HT-29 (cell line): ENCODE measurements at places on chromosomes 6 and 20. TPM values are rescaled to one million over a fixed set of nuclear protein-coding genes. Genes with fewer than 3 reads are reported as not detected.

- no peak for DNase-seq
Observed at GRCh38 chr6:166777096-166777630, 150.1 kb upstream of the RPS6KA2 start.

DNA sequence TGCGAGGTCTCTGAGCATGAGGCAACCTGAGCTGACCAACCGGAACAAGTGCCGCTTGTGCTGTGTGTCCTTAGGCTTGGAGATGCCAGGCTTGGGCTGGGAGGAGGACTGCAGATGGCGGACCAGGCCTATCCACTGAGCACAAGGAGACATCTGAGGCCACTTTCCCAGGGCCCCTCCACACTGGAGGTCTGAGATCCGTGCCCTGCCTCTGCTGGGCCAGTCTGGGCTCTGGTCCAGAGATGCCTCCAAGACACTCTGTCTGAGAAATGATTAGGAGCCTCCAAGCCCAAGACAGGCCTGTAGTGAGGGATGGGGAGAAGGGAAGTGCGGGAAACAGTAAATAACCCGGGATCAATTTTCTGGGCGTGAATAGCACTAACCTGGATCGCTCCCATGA, 3.0 kb upstream of the MLN start:
- DNase-seq = no peak

MOXD1 gene
- total RNA-seq = not detected in 2 replicates

MAS1 gene
- not detected in 2 replicates for total RNA-seq

GRCh38 chr20:10481676-10482075, 46.6 kb downstream of the SLX4IP start:
- no peak for DNase-seq

- DNase-seq = no peak
Observed at GRCh38 chr6:16166871-16167608, 38.2 kb downstream of the MYLIP start.

DNA sequence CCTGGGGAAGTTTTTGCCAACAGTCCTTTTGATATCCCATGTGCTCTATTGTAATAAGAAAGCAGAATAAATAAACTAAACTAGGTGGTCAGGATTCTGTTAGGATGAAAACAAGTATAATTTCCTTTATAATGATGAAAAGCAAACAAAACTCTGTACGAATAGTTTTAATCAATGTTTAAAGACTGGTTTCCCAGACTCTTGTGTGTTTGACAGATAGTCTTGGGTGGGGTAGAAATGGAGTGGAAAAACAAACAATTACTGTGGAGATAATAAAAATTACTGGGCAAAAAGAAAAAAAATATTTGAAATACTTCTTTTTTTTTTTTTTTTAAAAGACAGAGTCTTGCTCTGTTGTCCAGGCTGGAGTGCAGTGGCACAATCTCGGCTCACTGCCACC, 152.1 kb upstream of the FLRT3 start:
- DNase-seq = no peak

PABPC1L gene
- 53.4 and 54.6 TPM in 2 replicates for total RNA-seq

- DNase-seq = no peak
Observed at GRCh38 chr6:18584372-18584771, 197.2 kb downstream of the RNF144B start.

DNA sequence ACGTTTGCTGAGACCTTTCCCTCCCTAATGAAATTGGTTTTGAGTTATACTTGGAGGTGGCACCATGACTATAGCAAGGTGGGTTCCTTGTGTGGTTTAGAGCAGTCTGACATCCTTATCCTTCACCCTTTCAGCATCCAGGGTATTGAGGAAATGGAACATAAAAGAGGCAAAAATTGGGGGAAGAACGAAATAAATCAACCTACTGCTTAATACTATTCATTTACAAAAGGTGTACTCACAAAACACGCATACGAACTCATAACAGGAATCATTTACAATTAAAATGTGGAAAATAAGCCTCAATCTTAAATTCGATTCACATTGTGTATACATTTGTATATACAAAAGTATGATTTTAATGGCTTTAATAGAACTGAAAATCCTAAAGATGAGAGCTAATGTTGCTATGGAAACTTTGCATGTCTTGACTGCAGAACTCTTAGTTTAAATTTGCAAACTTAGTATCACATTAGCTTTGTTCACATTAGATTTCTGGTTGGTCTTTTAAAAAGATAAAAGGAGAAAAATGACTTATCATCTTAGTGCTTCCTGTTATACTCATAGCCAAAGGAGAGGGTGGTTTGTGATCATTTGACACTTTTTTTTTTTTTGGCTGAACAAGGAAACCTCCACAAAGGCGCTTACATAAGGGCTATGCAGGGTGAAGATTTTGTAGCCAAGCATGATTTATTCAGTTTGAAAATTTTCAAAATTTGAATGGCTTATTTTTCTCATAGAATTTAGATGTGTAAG, 76.1 kb upstream of the ATXN1 start:
- DNase-seq = no peak

DNA sequence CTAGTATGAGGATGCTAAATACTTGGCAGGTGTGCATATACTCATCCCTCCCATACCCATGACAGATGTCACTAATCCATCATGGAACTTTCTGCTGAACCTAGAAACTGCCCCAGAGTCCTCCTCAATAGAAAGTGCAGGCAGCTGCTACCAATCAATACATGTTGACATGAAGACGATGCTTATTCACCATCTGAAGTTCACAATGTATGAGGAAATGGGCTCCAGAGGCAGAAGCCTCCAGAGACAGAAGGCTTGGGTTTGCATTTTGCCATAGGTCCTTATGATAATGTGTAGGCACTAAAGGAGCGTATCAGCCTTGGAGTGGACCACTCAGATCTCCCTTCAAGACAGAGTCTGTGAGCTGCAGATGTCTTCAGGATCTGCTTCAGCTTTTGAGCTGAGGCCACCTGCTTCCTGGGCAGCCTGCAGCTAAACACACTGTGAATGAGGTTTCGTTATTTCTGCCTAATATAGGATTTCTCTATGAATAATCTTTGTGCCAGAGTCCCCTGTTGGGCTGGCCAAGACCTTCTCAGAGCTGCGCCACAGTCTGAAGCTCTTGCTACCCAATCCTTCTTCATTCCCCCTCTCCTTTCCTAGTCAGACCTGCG, 7.5 kb upstream of the KIAA1755 start:
- DNase-seq = no peak

GSTA4 gene
- total RNA-seq = 4.1 and 5.4 TPM in 2 replicates

GRCh38 chr20:54355631-54356280, 119.6 kb upstream of the DOK5 start:
- no peak for DNase-seq

DNA sequence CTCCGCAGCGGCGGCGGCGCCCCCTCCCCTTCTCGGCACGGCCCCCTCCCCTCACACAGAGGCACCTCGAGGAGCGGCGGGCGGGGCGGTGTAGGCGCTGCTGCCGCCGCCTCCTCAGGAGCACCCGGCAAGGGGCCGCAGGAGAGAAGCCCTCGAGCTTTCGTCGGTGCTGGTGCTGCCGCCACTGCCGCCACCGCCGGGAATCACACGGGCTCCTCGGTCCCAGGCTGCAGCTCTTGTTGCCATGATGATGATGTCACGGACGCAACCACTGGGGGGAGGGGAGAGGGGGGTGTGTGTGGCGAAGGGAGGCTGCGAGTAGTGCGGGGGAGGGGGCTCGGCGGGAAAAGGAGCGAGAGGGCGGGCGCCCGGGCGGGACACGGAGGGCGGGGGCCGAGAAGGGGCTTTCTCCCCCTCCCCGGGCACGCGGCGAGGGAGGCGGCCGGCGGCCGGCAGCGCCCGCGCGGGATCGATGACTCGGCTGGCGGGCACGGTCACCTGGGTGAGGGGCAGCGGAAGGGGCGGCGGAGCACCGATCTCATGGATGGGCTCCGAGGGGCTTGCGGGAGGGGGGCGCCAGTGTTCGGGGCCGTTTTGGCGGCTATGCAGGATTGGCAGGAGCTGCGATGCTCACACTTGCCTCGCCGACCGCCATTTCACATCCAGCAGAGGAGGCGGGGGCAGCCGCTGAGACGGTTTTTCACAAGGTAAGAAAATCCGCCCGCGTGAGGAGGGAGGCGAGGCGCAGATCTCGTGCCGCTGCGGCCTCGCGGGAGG, at the start of gene REV3L:
Gene REV3L, minus strand, starts transcription at position 260 of the 777 bp plus-strand sequence. CDS start 330 bp downstream, outside the sequence.
- DNase-seq = peak; percentile 83

DNA sequence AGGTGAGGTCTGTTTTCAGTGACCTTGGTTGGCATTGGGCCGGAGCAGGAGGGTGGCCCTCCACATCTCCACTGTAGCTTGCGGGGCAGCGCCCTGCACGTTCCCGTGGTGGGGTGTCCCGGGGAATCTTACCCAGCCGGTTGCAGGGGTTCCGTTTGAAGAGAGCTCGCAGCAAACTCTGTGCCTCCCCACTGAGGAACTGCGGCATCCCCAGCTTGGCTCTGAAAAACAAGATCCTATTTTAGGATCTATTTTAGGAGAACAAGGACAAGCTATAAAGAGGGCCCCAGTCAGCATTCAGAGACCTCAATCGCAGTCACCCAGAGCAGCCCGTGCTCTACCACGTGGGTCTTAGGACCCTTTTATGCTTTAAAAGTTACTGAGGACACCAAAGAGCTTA, 97.8 kb downstream of the RAMACL start:
- no peak for DNase-seq

SLPI gene
- total RNA-seq = 9.1 and 13.5 TPM in 2 replicates

ANKEF1 gene
- total RNA-seq = 4.6 and 6.8 TPM in 2 replicates

DNA sequence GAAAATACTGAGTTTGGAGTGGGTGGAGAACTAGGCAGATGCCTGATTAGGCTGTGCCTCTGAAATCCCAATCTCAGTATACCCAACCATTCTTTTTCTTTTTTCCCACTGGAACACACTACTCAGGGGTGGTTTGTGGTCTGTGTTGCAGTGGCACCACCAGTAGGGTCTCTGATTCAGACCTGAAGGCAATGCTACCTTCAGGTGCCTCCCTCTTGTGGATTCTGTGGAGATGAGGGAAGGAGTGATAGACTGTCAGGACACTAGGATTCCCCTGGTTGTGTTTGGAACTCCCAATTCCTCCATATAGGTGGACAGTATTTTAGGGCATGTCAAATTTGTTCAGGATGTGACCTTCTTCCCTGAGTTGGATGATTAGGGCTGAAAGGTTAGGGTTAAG, 47.4 kb upstream of the SYNCRIP start:
- DNase-seq = no peak

ZKSCAN3 gene
- 0.53 and 0.60 TPM in 2 replicates for total RNA-seq

DNA sequence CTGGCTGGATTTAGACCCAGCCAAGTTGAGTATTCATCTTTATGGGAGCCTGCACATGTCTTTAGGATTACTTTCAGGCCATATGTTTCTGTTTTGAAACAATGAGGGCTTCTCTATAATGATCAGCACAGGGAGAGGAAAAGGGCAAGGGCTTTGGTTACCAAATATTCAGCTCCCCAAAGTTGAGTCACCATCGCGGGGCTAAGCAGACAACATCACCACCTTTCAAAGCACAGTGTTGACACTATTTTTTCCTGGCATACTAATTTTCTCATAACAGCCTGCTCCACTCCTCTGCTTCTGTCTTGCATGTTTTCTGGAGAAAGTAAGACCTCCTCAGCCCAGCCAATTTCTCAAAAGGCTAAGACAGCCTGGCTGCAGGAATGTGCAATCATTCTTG, 4.9 kb downstream of the SCML4 start:
- no peak for DNase-seq

DNA sequence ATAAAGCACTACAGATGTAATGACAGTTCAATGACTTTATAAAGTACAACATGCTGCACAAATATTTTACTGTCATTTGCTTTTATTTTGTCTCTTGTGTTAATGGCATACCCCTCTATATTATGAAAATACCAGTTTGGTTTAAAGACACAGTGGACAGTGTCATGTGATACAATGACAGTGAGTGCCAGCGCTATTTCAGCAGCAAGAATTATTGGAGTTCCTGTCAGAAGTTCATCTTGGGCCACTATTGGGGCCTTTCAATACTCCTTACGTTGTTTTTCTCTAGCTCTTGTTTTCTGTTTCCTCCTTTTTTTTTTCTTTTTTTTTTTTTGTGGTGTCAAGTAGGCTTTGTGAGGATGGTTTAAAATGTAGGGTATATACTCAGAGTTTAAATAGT, 232.5 kb downstream of the FARS2 start:
- DNase-seq = no peak

DNA sequence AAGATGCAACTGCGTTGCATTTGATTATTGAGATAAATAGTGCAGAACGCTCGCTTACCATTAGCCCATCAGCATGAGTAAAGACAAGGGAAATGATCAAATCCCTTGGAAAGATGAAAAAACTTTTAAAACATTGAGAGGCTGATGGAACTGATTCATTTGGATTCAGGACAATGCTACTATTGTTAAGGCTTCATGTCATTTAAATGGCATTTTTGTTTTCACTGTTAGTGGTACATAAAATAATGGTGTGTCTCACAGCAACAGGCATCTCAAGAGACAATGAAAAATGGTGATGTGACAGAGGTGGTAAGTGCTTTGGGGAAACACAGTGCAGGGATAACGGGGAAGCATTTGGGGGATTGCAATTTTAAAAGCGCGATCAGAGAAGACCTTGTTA, 159.7 kb upstream of the KCNG1 start:
- DNase-seq = no peak

DNA sequence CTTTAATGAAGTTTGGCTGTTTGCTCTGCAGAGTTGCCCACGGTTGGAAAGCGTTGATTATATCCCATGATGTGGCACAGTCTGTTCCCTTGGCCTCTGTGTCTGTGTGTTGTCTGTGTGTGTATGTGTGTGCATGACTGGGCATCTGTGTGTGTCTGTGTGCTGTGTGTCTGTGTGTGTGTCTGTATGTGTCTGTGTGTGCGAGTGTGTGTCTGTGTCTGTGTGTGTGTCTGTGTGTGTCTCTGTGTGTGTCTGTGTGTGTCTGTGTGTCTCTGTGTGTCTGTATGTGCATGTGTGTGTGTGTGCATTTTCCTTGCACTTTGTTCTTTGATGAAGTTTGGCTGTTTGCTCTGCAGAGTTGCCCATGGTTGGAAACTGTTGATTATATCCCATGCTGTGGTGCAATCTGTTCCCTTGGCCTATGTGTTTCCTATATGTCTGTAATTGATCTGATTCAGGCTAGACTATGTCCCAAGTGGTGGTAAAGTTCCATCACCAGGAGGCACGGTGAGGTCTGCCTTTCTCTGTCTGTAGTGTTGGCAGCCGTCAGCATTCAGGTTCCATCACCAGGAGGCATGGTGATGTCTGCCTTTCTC, 78.1 kb upstream of the RIN2 start:
- DNase-seq = no peak

DNA sequence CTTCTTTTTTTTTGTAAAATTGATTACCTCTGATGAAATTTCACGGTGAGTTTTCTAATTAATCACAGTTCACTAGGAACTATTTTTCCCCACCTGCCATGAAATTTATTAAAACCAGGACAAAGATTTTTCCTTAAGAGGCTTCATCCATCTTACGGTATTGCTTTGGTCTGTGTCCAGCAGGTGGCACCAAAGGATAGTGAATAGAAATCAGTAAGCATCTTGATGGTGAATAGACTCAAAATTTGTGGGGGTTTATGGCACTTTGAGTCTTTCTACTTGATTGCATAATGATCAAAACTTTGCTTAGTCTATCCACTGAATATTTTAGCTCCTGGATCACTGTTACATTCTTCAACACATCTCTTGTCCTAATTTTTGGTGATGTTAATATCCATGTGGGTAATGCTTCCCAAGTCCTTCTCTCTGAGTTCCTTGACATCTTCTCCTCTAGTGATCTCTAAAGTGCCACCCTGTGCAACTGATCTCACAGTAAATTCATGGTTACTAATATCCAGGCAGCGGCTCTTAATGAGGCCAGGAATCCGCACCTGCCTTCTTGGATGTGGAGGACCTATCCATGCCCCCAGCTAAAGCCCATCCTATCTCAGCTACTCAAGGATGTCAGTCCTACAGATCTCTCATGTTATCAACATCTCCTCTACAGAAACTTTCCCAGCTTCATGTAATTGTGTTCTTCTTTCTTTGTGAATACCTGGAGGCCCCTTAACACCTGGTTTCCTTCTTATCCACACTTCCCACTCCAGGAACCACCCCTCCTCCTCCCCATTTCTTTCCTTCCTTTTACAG, 54.5 kb downstream of the STMND1 start:
- DNase-seq = peak; percentile 84
